ENCODE measurements at places on chromosomes 2 and 18. TPM values are rescaled to one million over a fixed set of nuclear protein-coding genes. Genes with fewer than 3 reads are reported as not detected.

The RIT2 gene
- 1.9 TPM for polyA plus RNA-seq

The ADAM23 gene
- polyA plus RNA-seq, result 3.3 TPM

The MYL1 gene
- 10.9 TPM for polyA plus RNA-seq

The RBBP8 gene
- polyA plus RNA-seq, result 16.2 TPM

The SP140 gene
- polyA plus RNA-seq, result 2.2 TPM

The FBXO11 gene
- polyA plus RNA-seq, result 55.4 TPM

The UPP2 gene
- polyA plus RNA-seq, result 0.04 TPM

- DNase-seq, result no peak
Measured at GRCh38 chr18:4077721-4078120, 377.4 kb downstream of the DLGAP1 start.

GRCh38 chr2:100747996-100748615 is 71.8 kb upstream of the NPAS2 start:
- no peak for DNase-seq

- DNase-seq, result no peak
Measured at GRCh38 chr2:10323535-10323934, 20.8 kb downstream of the HPCAL1 start.

DNA sequence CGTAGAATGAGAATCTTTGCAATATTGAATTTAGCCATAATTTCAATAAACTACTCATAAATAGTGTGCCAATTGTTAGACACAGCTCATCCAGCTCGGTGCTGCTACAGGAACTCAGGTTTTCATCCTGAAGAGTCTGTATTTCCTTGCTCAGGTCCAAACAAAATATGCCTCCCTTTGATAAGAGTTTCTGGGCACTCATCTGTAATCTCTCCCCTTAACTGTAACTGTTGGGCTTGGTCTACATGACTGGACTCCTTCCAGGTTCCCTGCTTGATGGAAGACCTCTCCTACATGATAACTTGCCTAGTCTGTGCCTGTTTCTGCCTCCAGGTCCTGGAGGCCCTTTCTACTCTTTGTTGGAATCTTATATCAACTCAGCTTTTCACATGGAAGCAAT is 57.9 kb downstream of the GCA start:
- DNase-seq, result no peak

DNA sequence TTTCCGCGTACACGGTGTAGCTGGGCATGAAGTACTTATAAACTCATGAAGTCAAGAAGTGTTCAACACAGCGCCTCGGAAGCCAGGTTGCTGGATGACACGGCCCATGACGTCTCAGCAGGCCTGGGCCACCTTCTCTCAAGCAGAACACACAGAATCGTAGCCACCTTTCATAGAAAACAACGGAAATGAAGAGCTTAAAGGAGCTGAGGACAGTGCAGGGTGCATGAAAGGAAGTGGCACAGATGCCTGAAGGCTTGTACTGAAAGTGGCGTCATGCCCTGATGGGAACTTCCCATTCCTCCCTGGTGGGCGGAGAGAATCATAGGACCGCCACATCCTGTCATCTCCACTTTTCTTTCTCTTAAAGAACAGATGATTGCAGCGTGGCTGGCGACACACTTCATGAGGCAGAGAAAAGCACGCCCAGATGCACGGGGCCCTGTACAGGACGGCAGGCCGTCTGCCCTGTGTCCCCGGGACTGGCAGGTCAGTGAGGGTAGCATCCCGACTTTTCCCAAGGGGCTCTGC is 31.1 kb downstream of the HDAC4 start:
- no peak for DNase-seq

GRCh38 chr18:46546111-46546640 is 110.8 kb downstream of the LOXHD1 start:
- no peak for DNase-seq

- DNase-seq, result peak; percentile 17
Measured at GRCh38 chr2:2057125-2057721, 273.9 kb downstream of the MYT1L start.

- no peak for DNase-seq
Measured at GRCh38 chr2:207265869-207266268, 100.1 kb upstream of the KLF7 start.

GRCh38 chr18:35029103-35029502 is 12.1 kb upstream of the MAPRE2 start:
- no peak for DNase-seq

DNA sequence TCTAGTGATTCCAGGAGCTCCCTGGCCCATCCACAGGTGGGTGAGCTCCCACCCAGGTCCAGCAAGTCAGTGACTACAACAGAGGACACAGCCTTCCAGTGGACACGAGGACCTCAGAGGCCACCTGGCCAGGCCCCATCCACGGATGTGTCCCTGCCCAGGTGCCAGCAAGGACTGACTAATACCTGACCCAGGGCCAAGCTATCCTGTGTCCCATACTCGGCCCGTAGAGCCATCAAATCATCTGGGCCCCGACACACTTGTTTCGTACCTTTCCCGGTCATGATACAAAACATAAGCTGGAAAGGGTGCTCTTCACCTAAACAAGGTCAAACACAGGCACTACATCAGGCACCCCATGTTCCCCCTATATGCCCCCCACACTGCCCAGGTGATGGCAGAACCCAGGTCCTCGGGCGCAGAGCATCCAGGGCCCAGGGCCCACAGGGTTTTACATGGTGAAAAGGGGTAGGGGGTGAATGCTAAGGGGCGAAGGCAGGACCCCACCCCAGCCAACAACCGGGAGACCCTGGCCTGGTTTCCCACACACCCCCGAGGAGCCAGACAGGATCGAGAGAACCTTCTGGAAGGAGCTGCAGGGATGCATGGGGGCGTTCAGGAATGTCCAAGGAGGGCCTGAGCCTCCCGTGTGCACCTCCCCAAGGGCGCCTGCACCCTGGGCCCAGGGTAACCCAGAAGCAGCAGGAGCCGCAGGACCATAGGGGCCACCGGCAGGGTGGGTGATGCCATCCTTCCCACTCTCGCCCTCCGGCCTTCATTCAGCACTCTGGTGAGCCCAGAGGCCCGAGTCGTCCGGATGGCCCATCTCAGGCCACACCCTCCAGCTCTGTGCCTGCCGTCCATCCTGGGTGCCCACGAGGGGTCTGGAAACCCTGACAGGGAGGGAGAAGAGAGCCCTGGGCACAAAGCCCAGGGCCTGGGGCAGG is 94.3 kb downstream of the HDAC4 start:
- DNase-seq, result no peak

DNA sequence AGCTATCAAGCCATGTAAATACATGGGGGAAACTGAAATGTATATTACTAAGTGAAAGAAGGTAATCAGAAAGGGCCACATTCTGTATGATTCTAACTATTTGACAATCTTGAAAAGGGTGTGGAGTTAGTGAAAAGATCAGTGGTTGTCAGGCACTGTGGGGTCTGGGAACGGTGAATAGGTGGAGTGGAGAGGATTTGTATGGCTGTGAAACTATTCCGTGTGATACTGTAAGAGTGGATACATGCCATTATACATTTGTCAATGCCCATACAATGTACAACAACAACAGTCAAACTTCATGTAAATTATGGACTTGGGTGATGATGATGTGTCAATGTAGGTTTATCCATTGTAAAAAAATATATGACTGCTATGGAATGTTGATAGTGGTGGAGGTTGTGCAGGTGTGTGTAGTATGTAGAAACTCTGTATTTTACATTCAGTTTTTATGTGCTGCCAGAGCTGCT is 1116.2 kb downstream of the SUCLG1 start:
- no peak for DNase-seq

GRCh38 chr18:61420218-61420885 is 87.1 kb downstream of the CDH20 start:
- DNase-seq, result no peak

- DNase-seq, result peak; percentile 31
Measured at GRCh38 chr18:22699629-22700028, 233.5 kb upstream of the RBBP8 start.

GRCh38 chr2:31388736-31389135 is 25.8 kb downstream of the XDH start:
- DNase-seq, result no peak

DNA sequence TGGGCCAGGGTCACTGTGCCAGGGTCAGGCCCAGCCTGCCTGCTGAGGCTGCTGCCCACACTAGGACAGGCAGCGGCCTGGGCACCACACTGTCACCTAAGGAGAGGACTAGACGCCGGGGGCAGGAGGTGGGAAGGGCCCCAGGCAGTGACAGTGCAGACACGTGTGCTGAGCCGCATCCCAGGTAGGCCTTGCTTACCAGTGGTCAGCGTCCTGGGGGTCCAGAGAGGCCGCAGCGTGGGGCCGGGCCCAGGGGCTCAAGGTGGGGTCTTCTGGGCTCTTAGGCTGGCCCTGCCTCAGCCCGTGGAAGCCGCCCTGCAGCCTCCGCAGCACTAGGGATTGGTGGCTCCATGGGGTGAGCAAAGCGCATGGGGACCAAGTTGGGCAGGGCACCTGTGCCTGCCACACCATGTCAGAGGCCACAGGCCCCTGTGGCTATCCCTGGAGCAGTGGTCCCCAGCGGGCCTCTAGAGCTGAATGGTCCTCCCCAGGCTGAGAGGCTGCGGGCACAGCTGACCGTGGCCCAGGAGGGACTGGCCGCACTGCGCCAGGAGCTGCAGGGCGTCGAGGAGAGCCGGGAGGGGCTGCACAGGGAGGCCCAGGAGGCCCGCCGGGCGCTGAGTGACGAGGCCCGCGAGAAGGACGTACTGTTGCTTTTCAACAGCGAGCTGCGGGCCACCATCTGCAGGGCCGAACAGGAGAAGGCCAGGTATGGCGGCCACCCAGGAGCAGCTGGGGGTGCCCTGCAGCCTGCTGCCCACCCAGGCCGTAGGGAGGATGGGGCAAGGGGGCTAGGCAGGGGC is 35.2 kb upstream of the SNED1 start:
- no peak for DNase-seq

DNA sequence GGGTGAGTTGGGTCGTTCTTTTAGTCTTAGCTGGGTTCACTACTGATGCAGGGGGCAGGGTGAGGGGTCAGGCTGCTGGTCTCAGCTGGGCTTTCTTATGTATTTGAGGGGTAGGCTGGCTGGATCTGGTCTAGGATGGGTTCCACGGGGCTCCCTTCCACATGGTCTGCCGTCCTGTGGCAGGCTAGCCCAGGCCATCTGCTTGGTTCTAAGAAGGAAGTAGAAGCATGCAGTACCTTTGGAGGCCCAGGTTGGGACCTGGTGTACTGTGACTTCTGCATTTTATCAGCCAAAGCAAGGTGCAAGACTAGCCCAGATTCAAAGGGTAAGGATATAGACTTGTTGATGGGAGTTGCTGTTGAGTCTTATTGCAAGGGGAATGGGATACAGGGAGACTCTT is 35.5 kb upstream of the MGAT5 start:
- DNase-seq, result no peak

DNA sequence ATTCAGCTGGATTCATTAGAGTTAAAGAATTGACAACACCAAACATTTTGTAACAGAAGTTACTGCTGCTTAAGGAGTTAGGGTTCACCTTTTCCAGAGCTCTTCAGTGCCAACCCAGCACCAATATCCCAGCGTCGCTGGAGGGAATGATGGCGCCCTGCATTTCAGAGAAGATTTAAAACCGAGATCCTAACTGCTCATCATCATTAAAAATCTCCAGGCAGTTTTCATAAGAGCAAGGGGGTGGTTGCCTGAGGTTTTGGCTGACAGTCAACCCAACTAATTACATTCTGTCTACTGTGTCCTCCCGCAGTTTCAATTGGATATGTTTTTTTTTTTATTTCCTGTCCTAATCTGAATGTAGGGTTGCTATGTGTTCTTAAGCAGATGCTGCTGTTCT is 509.6 kb upstream of the TCF4 start:
- DNase-seq, result no peak

DNA sequence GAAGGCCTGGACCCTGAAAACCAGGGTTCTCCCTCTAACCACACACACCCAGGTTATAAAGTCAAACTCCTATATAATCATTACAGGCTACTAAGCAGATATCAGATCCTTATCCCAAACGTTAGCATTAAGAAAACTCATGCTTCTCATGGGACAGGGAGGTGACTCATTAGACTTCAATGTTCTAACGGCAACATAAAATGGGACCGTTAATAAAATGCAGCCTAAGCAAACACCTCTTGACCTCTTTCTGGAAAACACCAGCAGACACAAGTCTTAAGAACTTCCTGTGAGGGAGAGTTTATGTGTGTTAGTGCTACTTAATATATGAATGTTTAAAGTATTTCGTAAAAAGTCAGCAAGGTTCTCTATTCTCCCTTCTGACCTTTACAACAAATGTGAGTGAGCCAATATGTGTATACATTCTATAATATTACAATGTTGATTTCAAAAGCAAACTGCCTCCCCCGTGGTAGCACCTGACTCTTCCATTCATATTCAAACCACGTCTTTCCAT is 31.7 kb downstream of the LPIN2 start:
- DNase-seq, result peak; percentile 43

DNA sequence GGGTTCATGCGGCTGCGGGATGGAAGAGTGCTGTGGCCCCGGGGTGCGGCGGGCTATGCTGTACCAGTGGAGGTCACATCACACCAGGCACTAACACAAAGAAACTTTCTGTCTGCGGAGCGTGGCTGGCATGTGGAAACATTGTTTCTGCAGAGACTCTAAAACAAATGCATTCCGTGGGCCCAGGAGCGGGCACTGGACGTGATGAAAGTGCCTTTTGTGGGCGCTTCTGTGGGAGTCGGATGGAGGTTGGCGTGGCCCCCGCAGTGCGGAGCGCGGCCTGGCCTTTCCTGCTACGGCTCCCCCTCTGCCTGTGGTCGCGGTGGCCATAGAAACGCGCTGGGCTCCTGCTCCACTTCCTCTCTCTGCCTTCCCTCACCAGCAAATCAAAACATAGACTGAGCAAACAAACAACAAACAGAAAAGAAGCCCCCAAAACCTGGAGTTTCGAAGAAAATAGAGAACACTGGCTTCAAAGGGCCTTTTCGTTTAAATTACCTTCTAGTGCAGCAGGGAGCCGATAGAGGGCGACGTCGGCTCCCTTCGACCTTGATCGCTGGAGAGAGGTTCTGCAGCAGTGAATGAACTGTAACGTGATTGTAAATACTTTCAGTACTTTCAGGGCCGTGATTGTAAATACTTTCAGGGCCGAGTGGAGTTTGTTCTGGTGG is 51.4 kb downstream of the KIF5C start:
- DNase-seq, result peak; percentile 61

GRCh38 chr2:241813644-241814392 is 4.8 kb downstream of the NEU4 start:
- DNase-seq, result no peak

GRCh38 chr2:174012347-174013314 is 47.5 kb upstream of the SP3 start:
- peak; percentile 63 for DNase-seq

- DNase-seq, result no peak
Measured at GRCh38 chr2:32783469-32783868, 155.6 kb downstream of the TTC27 start.

- no peak for DNase-seq
Measured at GRCh38 chr2:96527286-96528005, 9.1 kb upstream of the ARID5A start.

Data from large intestine (tissue), 12 donors.